HFFc6 (cell line): ENCODE measurements at places on chromosomes 1 and 21.

- no peak for DNase-seq
Observed at GRCh38 chr1:203548892-203549291, 54.9 kb downstream of the OPTC start.

- no peak for DNase-seq
Observed at GRCh38 chr1:47030170-47030805, 6.8 kb downstream of the CYP4X1 start.

GRCh38 chr21:14630556-14631069 is 84.5 kb upstream of the SAMSN1 start:
- DNase-seq = no peak

- no peak for DNase-seq
Observed at GRCh38 chr21:34603710-34604057, 11.2 kb downstream of the RCAN1 start.

GRCh38 chr1:19793360-19794046 is 6.2 kb downstream of the TMCO4 start:
- no peak for DNase-seq

DNA sequence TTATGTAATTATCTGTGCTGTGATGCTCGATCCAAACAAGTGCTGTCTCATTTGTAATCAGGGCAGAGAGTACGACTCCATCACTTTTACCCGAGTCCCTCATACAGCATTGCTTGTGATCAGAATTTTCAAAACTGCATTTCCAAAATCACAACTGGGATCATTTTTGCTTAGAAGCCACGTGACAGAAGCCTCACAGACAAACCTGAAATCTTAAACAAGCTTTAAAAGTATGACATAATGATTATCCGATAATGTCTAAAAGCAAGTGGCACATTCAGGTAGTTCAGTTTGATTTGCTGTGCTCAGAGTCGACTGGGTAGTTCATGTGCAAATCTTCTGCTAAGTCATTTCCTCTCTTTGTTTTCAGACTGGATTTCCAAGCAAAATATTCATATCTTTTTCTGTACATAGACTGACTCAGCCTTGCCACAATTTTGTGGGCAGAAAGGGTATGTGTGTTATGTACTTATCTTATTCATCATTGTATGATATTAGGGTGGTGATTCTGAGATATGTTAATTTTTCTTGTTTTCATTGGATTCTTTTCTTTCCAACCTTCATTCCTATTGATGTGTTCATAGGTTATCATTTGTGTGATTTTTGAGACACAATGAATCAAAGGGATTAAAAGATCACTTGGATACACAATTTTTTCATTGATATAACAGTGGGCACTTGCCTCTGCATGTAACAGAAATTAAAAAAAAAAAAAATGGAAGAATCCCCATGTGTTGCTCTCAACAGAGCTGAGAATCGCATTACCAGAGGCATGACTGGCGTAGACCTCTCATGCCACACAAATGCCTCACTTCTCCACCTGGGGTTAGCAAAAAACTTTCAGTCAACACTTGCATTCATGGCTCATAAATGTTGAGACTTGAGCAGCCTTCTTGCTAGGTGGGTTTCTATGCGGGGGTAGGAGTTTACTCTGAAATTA is 355.7 kb downstream of the LTN1 start:
- peak; percentile 92 for DNase-seq

GRCh38 chr21:46144464-46145070 is 10.8 kb downstream of the FTCD start:
- no peak for DNase-seq

GRCh38 chr1:154755858-154756730 is 114.0 kb downstream of the KCNN3 start:
- peak; percentile 36 for DNase-seq

DNA sequence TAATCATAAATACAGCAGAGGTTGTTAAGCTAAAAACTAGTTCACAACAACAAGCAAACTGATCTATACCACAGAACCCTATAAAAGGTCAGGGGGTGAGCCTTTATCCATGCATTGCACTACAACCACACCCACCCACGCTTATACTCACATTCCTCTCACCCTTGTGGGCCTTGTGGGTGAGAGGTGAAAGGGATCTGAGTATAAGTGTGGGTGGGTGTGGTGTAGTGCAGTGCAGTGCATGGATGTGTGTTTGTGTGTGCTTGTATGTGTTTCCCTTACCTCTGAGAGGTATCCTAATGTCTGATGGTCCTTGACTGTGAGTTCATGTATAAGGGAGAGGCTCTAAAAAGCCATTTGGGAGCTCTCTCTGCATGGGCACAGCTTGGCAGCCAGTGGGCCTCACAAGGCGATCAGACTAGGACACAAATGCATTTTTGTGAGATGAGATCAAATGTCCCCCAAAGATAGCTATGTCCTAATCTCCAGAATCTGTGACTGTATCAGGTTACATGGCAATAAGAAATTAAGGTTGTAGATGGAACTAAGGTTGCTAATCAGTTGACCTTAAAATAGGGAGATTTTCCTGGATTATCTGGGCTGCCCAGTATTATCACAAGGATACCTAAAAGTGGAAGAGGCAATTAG is 95.5 kb upstream of the DPT start:
- DNase-seq = no peak

DNA sequence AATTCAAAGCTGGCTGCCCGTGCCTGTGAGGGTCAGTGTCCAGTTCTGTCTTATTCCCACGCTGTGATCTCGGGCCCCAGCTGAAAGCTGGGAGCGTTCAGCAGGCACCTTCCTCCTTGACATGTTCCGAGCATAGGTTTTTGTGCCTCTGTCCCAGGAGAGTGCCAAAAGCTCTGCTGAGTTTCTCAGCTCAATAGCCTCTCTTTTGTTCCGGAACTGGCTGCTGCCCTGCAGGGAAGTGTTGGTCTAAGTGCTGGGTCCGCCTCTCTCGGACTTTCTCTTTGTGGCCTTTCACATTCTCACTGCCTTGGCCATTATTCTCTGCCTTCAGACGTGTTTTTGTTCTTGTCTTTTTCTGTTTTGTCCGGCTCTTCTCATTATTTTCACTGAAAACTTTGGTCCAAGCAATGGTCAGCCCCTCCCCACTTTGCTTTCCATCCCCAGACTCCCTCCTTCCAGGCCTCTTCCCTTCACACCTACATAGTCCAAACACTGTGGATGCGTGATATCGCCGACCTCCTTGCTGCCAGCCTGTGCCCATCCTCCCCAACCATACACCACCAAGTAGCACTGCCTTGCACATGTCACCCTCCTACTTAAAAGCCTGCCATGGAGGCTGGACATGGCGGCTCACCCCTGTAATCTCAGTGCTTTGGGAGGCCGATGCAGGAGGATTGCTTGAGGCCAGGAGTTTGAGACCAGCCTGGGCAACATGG is 233.8 kb downstream of the RHOU start:
- no peak for DNase-seq

- no peak for DNase-seq
Observed at GRCh38 chr1:231383159-231383860, 38.8 kb downstream of the EGLN1 start.

DNA sequence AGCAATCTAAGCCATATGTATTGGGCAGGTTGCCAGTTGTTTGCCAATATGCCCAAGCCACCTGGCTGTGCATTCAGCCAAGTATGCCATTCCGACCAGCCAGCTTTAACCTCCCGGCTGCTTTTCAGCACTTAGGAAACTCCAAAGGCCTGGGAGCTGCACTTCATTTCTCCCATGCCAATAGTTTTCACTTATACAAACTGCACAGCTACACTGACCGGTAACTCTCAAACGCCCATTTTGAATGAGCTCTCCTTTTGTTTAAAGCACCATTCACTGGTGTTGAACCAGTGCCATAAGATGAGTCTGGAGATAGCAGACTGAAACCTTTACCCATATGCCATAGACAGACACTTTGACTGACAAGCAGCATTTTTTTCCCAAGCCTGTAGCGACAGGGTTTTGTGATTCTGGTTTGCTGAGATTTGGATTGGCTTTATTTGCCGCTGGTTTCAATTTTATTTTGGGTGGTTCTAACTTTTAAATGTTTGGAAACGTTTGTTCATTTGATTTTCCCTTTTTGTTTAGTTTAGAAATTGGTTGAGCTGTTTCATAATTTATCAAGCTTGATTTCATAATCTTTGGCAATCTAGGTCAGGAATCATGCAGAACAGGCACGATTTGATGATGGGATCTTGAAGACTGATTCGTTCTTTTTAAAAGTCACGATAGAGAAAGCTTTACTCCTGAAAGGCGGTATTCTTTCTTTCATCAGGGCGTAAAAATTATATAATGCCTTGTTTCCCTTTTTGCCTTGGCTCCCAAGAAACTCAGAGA is 144.6 kb downstream of the NFIA start:
- DNase-seq = no peak

GRCh38 chr1:21587602-21587953 is 78.4 kb downstream of the ALPL start:
- no peak for DNase-seq

DNA sequence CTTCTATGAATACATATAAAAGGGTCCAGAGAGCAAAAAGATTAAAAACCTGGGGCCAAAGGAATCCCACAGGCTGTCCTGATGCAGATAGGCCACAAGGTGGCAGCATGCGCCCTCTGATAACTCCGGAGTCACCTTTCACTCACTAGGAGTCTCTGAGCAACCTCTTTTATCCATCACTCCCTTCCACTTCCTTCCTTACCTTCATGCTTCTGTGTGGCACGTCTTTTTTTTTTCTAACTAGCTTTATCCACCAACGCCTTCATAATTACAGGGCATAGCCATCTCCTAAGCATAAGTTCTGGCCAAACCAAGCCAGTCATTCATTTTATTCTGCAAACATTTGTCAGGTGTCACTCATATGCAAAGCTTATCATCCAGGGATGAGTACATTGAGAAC is 3.9 kb upstream of the PGLYRP4 start:
- peak; percentile 54 for DNase-seq

DNA sequence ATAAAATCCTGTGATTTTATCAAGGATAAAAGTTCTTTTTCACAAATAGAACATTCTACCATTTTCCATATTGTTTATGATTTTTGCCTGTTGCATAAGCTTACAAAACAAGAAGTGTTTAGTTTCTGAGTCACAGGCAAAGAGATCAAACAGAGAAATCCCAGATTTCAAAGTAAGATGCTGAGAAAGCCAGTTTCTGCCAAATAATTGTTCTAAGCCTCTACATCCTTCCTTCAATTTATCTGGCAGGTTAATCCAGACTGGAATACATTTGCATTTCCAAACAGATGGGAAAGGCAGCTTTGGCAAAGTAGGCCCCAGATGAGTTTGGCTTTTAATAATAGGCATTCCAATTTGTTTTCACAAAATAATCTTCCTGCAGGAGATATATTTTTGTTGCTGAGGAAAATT is 2.5 kb downstream of the SLC1A7 start:
- DNase-seq = no peak

DNA sequence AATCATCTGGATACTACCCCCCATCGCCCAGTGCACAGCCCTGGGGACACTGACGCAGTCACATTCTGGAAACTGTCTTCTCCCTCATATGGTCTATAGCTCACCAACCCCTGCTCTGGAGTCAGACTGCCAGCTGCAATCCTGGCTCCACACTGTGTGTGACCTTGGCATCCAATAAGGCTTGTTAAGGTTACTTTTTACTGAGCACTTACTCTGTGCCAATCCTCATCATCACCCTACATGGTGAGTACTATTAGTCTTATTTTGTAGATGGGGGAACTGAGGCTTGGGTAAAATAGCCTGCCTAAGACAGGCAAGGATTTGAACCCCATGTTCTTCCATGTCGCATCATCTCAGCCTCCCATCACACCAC is 34.9 kb downstream of the AHDC1 start:
- DNase-seq = no peak

DNA sequence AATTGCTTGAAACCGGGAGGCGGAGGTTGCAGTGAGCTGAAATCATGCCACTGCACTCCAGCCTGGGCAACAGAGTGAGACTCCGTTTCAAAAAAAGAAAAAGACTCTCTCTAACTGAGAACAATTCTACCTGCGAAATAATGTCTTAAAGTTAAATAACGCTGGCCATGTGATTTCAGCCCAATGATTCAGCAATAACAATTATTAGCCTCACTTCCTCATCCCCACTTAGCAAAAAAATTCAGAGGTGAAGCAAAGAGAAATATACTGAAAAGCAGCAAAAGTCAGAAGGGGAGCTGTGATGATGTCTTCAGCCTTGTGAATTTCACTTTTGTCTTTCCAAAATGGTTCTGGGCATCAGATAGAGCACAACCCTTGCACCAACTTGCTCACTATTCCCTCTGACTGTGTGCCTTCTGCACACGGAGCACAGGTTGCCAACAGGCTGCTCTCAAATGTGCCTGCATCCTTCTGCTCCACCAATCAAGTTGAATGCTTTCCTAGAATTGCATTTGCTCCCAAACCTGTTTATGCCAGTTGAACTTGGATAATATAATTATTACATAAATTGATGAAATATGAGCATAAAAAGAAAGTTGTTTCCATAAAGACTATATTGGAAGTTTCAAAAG is 79.8 kb upstream of the IPO9 start:
- no peak for DNase-seq

- DNase-seq = no peak
Observed at GRCh38 chr1:181482521-181483284, 614 bp upstream of the CACNA1E start.

DNA sequence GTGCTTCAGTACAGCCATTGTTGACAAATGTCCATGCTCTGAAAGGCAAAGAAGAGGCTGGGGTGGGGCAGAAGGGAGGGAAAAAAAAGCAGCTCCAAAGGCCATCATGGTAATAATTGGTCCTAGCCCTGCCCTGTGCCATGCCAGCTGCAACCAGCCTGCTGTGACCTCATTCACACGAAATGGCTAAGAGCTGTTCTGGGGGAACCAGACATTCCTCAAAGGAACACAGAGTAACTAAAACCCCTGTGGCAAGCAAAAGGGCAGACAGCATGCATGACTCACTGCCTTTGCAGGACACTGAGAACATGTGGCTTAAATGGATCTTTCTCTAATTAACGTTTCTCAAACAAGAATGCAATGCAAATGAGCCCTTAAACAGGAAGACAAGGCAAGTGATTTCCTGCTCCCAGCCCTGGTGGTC is 42.3 kb downstream of the STYXL2 start:
- DNase-seq = peak; percentile 47

DNA sequence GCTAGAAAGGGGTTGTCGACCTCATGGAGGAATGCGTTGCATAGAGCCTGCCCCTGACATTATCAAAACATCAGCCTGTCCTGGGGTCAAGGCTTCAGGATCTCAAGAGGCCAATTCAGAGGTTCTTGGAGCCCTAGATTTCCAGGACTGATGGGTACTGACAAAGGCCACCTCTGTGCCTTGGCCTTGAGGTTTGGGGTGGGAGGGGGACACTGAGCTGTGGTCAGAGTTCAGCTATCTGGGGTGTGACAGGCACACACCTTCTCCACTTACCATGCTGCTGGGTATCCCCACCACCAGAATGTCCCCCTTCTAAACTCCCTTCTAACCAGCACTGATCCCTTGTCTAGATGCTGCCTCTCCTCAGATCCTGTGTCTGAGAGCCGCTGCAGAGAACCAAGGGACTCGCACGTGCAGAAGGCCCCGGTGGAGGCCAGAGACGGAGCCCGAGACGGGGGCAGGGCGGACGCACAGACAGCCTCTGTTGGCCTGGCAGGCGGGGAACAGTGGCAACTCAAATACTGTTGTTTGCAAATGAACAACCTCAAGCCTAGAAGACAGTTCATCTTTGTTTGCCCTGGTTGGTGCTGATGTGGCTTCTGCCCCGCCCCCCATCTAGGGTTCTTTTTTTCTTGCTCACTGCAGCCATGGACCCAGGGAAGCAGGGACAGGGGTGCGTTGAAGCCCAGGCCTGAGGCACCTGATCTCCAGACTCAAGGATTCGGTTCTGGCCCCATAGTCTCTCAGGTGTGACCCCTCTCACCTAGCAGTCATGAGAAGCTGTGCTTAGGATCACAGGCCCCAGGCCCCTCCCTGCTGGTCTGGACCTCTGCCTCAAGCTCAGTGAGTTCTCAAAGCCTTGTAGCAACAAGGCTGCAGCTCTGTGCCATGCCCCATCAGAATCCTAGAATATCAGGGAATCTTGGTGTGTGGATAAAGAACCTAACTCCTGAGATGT is 28.1 kb upstream of the CSF1 start:
- DNase-seq = no peak

- no peak for DNase-seq
Observed at GRCh38 chr1:3675436-3675835, 23.1 kb downstream of the TP73 start.
